ENCODE measurements at places on chromosomes 12 and 14.

GRCh38 chr12:30965613-30965985, 39.1 kb downstream of the TSPAN11 start:
- no peak for DNase-seq

- peak; percentile 65 for DNase-seq
Observed at GRCh38 chr12:52506858-52507715, 13.1 kb downstream of the KRT5 start.

DNA sequence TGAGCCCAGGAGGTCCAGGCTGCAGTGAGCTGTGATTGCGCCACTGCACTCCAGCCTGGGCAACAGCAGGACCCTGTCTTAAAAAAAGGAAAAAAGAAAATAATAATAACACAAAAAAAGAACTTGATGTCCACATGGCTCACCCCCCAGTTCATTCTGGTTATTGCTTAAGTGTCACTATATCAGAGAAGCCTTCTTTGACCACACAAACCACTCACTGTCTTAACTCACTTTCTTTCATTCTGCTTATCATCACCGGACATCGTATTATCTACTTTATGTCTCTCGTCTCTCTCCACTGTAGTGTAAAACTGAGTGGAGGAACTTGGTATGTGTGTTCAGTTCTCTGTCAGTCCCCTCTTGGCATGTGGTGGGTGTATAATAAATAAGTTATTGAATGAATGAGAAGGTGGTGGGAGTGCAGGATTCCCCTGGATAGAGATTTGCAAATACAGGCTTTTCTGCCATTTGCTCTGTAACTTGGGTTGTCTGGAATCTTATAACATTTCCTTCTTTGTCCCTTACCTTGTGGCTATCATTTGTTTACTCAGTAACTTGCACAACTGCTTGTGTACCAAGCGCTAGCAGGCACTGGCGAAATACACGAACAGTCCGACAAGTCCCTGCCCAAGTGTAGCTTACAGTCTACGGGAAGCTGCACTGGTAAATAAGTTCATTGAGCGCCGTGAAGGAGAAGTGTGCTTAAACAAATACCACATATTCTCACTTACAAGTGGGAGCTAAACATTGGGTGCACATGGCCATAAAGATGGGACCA, 86.6 kb upstream of the TRAF3 start:
- peak; percentile 24 for DNase-seq

DNA sequence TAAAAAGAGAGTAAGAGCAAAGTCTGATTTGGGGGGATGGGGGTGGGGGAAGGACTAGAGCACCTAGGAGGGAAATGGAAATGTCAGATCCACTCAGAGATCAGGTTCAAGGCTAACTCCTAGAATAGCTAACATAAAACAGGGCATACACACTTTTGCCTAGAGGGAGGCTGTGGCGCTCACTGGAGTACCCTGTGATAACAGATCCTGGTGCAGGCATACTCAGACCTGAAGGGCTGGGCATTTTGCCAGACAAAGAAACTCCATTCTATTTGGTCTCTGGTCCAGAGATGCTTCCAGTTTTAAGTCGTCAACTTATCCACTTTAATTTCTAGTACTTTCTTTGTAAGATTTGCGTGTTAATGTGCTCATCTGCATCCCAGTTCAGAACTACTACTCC, 5.8 kb downstream of the CTDSP2 start:
- DNase-seq = peak; percentile 44

GRCh38 chr14:57388067-57388466, 2.3 kb upstream of the NAA30 start:
- DNase-seq = no peak

DNA sequence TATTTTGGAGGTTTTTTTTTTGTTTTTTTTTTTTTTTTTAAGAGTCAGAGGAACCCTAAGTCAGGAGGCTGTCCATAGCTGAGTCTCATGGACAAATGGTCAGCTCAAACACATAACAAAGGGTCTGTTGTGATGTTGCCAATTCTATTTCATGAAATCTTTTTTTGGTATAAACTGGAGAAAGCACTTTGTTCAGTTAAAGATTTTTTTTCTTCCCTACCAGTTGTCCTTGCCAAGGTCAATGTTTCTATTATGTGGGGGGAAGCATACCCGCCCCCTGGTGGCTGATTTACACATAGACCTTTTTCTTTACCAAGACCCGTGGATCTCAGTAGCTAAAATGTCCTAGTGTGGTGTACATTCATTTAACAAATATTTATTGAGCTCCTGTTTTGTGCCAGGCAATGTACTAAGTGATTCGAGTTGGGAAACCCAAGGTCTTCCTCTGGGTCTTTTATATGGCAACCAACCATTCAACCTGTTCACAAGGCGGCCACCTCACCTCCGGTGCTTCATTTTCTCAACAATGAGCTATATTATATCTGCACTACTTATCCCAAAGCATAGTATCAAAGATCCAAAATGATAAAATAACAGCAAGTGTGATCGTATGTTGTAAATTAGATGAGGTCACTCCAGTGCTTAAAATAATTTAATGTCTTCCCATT, 214.5 kb downstream of the PAH start:
- DNase-seq = peak; percentile 53

- peak; percentile 77 for DNase-seq
Observed at GRCh38 chr14:58027904-58028303, 124.1 kb downstream of the ARMH4 start.

DNA sequence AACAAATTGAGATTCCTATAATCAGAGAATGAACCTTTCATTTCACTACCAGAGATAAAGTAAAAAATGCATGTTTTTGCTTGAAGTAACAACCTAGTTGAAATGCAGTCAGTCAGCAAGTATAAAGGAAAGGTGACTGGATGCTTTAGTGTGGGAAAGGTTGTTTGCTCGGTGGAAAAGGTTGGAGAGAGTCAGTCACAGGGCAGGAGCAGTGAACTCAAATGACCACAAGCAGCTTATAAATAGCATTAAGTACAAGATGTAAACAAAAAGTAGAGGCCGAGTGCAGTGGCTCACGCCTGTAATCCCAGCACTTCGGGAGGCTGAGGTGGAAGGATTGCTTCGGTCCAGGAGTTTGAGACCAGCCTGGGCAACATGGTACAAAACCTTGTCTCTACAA, 98.1 kb upstream of the FGD4 start:
- no peak for DNase-seq

GRCh38 chr14:24231263-24232120, 675 bp downstream of the NEDD8 start:
- DNase-seq = peak; percentile 55

GRCh38 chr12:70661466-70662161, 24.4 kb upstream of the PTPRB start:
- peak; percentile 52 for DNase-seq
